ENCODE measurements at places on chromosomes 7 and 10.

- peak; percentile 20 for DNase-seq
Measured at GRCh38 chr7:35727571-35727970, 32.6 kb upstream of the HERPUD2 start.

DNA sequence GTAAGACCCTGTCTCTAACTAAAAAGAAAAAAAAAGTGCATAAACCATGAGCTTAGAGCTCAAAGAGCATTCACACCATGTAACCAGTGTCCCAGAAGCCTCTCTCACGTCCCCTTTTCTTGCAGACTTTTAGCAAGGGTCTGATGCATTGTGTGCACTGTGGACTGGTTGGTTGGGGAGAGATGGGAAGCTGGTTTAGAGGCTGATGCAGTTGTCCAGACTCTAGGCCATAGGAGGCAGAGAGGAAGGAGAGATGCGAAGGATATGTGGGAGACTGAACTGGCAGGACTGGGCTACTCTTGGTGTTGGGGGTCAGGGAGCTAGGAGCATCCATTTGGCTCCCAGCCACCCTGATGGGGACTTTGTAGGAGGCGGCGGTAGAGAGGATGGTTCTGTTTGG, 1.8 kb downstream of the SSC4D start:
- no peak for DNase-seq

DNA sequence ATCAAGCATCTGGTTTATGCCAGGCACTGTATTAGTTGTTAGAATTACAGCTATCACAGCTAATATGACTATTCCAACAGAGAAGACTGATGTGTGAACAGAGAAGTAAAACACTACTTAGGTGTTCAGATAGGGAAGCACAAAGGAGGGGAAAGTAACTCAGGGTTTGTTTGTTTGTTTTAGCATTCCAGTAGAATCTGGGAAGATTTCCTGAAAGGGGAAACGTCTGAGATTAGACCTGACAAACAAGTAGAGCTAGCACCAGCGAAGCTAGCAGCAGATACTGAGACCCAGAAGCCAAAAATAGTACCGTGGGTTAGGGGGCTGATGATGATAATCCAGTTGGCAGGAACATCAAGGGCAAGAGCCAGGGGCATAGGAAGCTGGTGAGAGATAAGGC, 28.8 kb upstream of the KLHL7 start:
- no peak for DNase-seq

GRCh38 chr7:134084488-134085144, 42.5 kb upstream of the LRGUK start:
- DNase-seq: peak; percentile 84

- no peak for DNase-seq
Measured at GRCh38 chr7:116041615-116042014, 11.1 kb upstream of the TFEC start.

GRCh38 chr7:100398239-100398638, 25.0 kb downstream of the PILRA start:
- no peak for DNase-seq

- no peak for DNase-seq
Measured at GRCh38 chr10:18140957-18141845, 977 bp downstream of the CACNB2 start.

- no peak for DNase-seq
Measured at GRCh38 chr7:98387544-98388226, 13.2 kb downstream of the BAIAP2L1 start.

DNA sequence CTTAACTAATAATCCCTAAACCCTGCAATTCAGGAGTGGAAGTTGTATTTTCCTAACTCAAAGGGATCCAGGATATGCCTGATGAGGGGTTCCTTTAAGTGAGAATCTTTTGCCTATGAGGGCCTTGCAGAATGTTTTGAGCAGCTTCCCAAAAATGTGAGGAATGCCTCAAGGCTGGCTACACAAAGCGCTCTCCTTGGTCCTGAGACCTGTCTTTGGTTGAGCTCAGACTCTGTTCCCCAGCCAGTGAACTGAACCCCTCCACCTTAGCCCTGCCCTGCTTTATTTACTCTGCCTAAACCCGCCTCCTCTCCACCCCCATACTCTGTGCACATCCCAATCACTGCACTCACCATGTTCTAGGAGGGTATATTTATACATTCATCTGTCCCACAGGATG, 108.6 kb downstream of the NRCAM start:
- no peak for DNase-seq

DNA sequence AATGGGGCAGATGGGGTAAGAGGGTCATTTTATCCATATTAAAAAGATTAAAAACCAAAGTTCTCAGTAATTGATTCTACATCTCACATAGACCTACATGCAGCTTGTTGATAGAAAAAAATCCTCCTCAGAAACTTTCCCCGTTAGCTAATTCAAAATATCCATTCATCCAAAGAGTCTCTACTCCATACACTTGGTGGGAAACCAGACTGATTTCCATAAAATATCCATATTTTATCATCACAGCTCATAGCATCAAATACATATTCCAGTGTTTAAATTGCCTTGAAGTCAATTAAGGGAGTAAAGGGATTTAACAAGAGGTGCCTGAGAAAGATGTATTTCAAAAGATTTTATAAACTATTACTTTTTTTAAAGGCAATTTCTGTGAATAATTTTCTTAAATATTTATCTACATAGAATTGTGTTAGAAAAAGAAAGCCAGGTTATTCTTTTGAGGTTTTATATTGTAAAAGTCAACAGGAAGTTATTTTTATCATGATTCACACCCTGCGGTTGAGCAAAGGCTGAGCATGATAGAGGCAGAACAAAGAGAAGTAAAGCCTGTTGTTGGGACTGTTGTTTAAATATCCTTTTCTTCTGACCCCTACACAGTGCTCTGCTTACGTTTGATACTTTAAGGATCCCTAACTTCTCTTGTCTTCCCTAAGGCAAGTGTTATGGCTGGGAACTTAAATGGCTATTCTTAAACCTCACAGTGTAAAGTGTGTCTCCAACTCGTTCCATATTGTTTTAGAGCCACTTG, 266.7 kb downstream of the PRKG1 start:
- peak; percentile 1 for DNase-seq

- no peak for DNase-seq
Measured at GRCh38 chr7:47484923-47485639, 96.8 kb downstream of the TNS3 start.

GRCh38 chr7:96300502-96300901, 21.4 kb downstream of the SLC25A13 start:
- DNase-seq: no peak

GRCh38 chr7:130910949-130911944, 177.2 kb upstream of the KLF14 start:
- DNase-seq: no peak

DNA sequence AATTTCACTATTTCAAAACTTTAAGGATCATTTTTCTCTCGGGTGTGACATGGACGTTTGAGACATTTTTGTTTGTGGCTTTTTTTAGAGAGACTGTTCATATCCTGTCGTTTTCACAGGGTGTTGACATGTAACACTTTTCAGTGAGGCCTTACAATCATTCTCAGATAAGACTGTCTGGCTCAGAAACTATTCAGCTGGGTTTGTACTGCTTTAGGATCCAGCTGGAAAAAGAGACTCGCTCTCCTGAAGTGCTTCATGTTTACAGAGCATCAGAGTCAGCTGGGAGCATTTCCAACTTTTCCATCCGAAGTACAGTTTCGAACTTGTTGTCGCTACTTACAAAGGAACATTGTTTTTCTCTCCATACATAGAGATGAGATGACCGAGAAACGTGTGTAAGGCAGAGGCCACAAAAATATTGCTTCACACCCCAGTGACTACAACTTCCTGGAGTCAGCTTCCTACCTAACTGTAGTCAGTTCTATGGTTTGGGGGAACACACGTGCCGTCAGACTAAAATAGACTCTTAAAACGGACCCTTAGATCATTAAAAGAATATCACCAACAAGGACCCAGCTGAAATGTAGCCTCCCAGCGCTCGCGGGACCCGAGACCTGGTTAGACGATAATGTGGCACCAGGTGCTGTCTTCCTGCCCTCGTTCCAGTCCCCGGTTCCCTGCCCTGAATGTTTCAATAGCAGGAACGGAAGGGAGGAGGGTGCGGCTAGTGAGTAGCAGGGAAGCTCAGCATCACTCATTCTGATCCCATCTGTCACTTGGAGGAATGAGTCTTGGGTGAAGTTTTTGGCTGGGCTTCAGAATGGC, 78.0 kb downstream of the MKI67 start:
- peak; percentile 69 for DNase-seq

- no peak for DNase-seq
Measured at GRCh38 chr10:86346799-86347665, 19.6 kb downstream of the GRID1 start.

DNA sequence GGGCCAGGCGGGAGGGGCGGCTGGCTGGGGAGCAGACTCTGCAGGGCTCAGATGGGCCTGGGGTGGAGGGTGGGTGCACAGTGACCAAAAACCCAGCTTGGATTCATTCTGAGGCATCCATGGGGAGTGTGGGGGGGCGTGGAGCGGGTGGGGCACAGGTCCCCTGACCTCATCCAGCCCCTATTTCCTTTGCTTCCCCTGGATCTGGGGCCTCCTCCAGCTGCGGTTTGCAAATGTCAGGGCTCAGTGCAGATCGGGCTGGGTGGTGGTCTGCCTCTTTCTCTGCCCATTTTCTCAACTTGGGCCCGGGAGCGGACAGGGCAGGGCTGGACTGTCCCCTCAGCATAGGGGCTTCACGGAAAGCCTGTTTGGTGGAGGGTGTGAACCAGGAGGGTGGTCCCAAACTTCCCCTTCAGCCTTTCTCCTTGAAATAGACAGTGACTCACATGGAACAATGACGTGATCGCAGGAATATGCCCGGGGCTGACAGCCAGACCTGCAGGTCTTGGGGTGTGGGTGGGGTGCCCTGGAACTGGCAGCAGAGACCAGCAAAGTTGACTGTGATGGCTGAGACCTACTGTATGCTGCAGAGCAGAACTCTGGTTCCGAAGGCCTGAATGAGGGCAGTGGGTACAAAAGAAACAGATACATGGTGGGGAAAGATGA, 72.9 kb upstream of the PODXL start:
- no peak for DNase-seq

DNA sequence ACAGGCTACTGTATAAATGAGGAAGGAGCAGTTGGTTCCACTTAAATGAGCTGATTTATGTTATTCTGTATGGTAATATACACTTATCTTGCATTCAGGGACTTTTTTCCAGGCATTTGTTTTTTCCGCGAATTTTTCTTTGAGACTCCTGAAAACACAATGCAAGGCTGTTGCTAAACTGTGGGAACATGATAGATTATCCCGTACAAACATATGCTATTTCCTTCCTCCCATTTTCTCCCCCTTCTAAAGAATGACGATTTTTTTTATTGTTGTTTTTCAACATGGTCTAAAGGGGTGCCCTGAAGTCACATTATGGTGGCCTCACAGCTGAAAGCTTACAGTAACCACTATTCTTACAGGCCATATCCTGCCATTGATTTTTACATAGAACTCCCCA, 523.9 kb upstream of the NRP1 start:
- DNase-seq: no peak

GRCh38 chr7:1895664-1896515, 225.8 kb downstream of the ELFN1 start:
- no peak for DNase-seq

- no peak for DNase-seq
Measured at GRCh38 chr7:17305387-17306171, 7.1 kb downstream of the AHR start.

DNA sequence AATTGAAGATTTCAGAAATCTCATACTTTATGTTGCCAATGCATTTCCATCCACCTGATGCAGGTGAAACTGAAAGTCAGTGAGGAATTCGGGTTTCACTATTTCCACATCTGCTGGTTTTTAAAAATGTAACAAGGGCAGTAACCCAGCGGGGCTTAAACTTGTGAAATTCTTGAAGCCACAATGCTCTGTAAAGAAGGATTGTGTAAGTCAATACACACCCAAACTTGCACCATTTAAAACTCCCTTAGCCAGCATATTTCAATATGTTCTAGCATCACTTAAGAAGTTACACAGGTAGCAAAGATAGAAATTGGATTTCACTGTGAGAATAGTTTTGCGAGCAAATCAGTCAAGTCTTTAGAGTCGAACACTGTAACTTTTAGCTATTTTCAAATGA, 386.1 kb downstream of the PLXDC2 start:
- no peak for DNase-seq

GRCh38 chr7:131045526-131045925, 282.1 kb upstream of the MKLN1 start:
- DNase-seq: no peak

DNA sequence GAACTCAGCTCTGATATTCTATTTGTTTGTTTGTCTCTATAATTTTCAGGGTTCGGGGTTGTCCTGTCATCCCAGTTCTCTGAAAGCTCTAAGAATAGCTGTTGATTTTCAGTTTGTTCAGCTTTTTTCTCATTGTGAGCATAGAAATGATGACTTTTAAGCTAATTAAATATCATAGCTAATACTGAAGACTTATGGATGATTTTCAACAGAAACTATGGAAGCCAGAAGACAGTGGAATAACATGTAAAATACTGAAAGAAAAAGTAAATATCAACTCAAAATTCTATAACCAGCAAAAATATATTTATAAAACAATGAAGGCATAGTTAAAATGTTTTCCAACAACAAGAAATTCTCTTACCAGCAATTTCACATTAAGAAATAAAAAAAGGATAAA, 96.4 kb upstream of the ETV1 start:
- DNase-seq: no peak

DNA sequence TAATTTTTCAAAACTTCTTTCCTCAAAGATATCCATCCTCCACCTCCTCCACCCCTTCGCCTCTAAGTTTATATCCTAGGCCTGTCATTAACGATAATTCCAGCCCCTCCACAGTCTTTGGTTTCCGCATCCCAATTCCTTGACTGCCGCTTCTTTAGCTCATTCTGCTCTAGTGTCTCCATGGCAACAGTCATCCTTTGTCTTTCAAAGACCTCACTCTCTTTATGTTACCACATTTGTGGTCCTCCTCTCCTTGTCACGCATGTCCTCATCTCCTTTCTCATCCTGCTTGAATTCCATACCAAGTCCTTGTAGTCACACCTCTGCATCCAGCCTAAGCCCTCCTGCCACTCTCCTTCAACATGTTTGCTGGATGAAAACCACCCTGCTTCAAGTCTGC, 511.2 kb upstream of the KLF6 start:
- DNase-seq: no peak

GRCh38 chr10:3568983-3569382, 216.0 kb downstream of the KLF6 start:
- no peak for DNase-seq

GRCh38 chr10:5937016-5937415, 40.3 kb downstream of the IL15RA start:
- no peak for DNase-seq

DNA sequence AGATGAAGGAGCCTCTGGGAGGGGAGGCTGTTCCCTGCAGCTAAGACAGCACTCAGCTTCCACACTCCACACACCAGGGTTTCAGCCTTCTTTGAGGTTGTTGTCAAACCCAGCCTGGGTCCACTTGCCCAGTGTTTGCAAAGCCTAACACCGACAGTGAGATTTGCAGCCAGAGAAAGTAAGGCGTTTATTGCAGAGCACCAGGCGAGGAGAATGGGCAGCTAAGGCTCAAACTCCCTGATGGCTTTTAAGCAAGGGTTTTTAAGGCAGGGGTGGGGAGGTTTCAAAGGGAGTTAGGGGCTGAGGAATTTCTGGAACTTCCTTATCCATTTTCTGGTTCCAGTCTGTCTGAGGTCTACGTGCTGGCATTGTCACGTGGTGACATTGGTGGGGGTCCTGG, 4.7 kb upstream of the ZNF775 start:
- DNase-seq: no peak

- no peak for DNase-seq
Measured at GRCh38 chr10:98013122-98013521, 17.3 kb downstream of the CRTAC1 start.

Measured in KBM-7 (cell line).